Spinal cord (tissue), 10 donors: ENCODE measurements at places on chromosomes 16 and 17.

GRCh38 chr17:16971458-16972338 is at the start of gene TNFRSF13B:
Gene TNFRSF13B, minus strand, starts transcription at chr17:16972118. Its CDS starts 43 bp downstream, at chr17:16972075.
- DNase-seq = no peak

GRCh38 chr16:78994135-78994745 is 606.3 kb downstream of the MAF start:
- no peak for DNase-seq

DNA sequence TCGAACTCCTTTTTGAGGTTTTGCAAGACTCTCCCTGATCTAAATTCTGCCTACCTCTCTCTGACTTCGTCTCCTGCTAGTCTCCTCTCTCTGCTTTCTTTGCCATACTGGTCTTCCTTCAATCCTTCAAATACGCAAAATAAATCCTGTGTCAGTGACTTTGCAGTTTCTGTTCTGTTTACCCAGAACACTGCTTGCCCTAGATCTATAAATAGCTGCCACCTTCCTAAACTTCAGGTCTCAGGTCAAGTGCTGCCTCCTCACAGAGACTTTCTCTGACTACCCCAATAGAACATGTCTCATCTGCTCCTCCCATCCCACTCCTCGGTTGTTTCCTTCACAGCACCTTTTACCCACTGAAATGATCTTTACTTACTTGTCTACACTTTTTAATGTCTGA is 78.9 kb downstream of the TRIM37 start:
- no peak for DNase-seq

DNA sequence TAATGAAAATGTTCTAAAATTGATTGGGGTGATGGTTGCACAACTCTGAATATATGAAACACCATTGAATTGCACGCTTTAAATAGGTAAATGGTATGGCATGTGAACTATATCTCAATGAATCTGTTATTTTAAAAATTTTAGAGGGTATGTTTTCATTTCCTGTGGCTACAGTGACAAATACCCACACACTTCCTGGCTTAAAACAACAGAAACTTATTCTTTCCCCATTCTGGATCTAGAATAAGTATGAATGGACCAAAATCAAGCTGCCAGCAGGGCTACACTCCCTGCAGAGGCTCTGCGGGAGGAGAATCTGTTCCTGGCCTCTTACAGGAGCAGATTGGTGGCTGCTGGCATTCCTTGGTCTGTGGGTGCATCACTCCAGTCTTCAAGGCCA is 11.3 kb upstream of the PECAM1 start:
- no peak for DNase-seq

- DNase-seq = no peak
These were observed 3.8 kb downstream of the EVPLL start for GRCh38 chr17:18381158-18381952.

GRCh38 chr16:49664221-49665215 is 191.4 kb downstream of the ZNF423 start:
- no peak for DNase-seq

GRCh38 chr16:68893710-68894705 is 50.7 kb downstream of the TANGO6 start:
- DNase-seq = no peak

DNA sequence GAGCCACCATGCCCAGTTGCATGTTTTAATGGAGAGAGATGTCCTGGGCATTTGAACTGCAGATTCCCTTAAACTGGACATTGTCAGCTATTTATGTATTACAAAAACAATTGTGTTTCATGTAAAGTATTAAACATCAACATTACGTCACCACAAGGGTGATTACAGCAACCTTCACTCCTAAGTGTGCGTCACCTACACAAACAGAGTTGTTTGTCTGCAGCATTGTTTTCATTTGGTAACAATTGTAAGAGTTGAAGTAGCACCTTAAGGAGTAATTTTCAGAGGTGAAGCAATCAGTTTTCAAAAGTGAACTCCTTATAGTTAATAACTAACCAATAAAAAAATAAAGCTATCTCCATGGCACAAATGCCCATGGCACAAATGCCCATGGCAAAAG is 271.4 kb downstream of the IRX3 start:
- DNase-seq = no peak

GRCh38 chr17:50165867-50166517 is at the start of gene SGCA:
Gene SGCA, plus strand, starts transcription at chr17:50166005. Its CDS starts 36 bp downstream, at chr17:50166041.
- DNase-seq = no peak
